ENCODE measurements at places on chromosomes 5 and 9.

- DNase-seq: no peak
Observed at GRCh38 chr5:133118741-133119140, 66.9 kb downstream of the HSPA4 start.

DNA sequence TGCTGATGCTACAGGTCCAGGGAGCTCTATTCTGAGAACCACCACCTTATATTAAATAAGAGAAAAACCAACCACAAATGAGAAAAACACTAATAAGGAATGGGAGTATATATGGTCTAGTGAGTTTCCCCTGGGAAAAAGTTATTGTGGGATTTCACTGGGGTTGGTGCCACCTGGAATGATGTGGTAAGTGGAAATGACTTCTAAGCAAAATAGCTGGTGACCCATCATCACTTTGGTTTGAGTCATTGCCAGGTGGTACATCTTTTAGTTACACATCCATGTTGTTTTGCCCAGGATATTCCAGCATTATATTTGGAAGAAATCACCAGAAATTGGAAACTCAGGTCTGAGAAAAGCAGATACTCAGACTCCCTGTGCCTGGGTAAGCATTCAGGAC, 437.3 kb downstream of the DTWD2 start:
- DNase-seq: no peak

DNA sequence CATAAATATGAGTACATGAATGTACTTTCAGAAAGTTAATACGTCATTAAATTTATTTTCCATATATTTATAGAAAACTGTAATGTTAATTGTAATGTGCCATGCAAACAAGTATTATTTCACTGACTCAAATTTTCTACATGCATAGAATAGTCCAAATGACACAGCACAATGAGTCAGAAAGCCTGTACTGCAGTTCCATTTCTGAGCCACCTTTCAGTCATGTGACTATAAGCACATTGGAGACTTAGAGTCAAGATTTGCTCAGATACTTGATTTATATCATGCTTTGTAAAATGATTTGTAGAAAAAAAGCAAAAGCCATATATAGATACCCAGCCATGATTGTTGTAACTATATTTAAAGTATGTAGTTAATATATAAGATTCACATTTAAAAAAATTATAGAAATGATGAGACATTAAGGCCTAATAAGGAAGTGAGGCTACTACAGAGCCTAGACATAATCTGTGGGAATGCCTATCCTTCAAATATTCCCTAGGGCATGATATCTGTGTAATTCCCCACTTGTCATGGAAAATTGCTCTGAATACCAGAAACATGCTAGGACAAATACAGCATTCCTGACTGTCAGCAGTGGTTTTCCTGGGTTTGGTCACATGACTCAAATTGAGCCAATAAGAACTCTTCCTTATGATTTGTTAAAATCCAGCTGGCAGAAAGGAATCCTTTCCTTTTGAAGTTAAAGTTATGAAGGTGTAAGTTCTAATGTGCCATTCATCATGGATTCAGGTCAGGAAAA, 50.0 kb downstream of the PTPRD start:
- no peak for DNase-seq

DNA sequence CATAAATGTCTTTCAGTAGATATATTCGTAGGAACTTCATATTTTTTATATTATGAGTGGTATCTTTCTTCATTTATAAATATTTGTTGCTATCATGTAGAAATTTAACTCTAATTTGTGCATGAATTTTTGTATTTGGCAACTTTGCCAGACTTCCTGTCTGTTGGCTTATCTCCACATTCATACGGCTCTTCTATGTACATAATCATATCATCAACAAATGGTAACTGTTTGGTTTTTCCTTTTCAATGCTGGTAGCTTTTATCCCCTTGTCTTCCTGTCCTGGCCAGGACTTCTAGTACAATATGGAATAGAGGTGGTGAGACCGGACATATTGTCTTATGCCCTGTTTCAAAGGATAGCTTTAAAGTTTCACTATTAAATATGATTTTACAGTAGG, 132.3 kb upstream of the COL5A1 start:
- DNase-seq: no peak

GRCh38 chr5:3896098-3896497, 300.5 kb downstream of the IRX1 start:
- DNase-seq: no peak

DNA sequence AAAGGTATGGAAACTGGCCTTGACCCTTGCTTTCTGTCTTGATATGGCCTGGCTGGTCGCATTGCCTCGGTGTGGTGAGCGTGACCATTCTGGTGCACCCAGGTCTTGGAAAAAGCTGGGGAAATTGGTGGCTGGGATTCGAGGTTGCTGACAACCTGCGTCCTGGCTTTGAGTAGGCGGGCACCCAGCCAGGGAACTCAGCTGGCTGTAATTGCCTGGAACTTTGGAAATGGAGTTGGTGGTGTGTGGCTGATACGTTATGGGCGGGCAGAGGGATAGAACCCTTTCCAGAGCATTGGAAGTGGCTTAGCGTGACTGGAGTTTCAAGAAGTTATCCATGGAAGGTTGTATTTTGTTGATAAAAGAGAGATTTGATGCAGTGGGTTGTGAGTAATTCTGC, 35.2 kb downstream of the KCNMB1 start:
- no peak for DNase-seq

- no peak for DNase-seq
Observed at GRCh38 chr5:82674671-82675070, 396.5 kb upstream of the RPS23 start.

DNA sequence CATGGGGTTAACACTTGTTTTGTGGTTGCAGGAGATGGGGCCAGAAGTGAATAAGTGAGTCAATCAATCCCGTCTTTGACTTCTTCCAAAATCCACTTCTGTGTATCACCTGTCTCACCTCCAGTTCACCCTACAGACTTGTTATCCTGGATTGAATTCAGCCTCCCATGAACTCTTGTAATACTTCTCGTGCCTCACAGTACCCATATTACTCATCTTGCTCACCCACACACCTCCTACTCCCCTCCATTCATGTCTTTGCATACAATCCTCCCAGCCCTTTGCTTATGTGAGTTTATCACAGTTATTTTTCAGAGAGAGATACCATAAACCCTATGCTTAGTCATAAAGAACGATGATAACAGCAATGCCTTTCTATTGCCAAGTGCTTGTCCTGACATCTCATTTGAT, 52.9 kb upstream of the PAPPA start:
- DNase-seq: no peak

GRCh38 chr5:123104607-123105006, 15.6 kb downstream of the PRDM6 start:
- DNase-seq: no peak

- DNase-seq: no peak
Observed at GRCh38 chr9:6184749-6185645, 30.6 kb upstream of the IL33 start.

DNA sequence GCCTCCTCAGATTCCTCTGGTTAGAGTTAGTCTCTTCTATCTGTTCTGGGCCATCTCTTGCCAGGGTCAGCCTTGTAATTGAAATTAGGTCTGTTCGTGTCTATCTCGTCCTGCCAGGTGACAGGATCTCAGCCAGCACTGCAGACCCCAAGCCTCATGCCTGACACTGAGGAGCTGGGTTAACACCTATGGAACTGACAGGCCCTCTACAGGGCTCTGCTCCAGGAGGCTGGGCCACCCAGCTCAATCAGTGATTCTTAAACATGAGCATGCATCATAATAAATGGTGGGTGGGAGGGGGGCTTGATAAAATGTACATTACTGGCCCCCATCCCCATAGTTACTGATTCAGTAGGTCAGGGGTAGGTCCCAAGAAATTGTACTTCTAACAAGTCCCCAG, 103.4 kb downstream of the PSD2 start:
- no peak for DNase-seq

DNA sequence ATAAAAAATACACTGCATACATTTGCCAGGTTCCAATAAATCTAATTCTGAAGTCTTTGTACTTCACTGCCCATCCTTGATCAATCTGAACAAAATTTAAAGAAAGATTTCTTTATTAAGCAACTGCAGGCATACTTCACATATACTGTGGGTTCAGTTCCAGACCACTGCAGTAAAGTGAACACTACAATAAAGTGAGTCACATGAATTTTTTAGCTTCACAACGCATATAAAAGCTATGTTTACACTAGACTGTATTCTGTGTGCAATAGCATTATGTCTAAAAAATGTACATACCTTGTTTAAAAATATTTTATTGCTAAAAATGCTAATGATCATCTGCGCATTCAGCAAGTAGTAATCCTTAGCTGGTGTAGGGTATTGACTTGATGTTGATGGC, 52.1 kb downstream of the SSBP2 start:
- DNase-seq: no peak

- DNase-seq: no peak
Observed at GRCh38 chr5:31656806-31657205, 17.9 kb downstream of the PDZD2 start.

DNA sequence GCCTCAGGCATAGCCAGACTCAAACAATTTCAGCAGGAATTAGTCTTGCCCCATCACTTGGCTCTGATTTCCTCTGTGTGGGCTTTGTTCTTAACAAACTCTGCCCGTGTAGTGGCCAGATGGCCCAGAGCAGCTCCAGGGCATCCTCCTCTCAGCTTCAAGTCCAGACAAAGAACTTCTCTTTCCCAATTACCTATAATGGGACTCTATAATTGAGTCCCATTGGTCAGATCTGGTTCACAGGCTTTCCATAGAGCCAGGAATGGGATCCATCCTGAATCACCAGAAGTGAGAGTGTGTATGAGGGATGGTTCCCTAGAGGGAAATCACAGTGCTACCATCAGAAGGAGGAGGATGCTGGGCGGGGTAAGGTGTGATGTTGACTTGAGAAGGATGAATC, 515.8 kb downstream of the KIF4B start:
- no peak for DNase-seq

- no peak for DNase-seq
Observed at GRCh38 chr5:94847726-94848125, 229.3 kb downstream of the SLF1 start.

DNA sequence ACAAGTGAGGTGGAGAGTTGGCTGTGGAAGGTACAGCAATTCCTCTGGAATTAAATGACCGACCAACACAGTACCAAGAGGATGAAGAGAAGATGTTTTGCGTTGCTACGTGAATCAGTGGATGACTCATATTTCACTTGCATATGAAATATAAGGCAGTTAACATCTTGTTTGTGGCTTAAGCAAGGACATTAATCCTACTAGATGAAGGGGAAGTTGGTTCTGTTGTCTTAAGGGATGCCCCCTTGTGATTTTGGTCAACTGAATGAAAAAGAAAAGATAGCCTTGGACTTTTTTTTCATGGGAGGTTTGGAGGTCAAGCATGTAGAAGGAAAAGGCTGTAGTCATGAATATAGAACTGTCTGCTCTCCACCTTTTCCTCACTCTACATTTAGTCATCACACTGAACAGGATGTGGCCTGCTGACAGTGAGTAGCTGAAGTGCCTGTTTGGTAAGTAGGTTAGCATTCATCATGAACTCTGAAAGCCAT, 33.9 kb downstream of the VLDLR start:
- DNase-seq: no peak

DNA sequence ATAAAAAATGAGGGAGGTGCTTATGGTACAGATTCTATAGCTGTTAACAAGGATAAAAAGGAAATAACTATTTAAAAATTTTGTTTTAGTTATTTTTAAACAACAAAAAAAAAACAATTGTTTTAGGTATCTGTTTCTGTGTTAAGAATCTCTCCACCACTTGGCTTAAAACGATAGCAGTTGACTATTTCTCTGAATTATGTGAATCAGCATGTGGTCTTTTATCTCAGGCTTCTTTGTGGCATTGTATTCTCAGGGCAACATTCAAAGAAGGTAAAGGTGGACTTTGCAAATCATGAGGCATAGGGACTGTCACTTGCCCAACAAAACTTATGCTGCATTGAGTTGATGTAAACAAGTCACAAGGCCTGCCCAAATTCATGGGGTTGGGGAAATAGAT, 55.2 kb downstream of the ERBIN start:
- DNase-seq: no peak

GRCh38 chr9:111839387-111839786, 44.6 kb upstream of the SHOC1 start:
- DNase-seq: no peak

GRCh38 chr9:12658531-12659209, 34.5 kb upstream of the TYRP1 start:
- DNase-seq: no peak

GRCh38 chr5:59245198-59245597, 648.3 kb downstream of the PDE4D start:
- no peak for DNase-seq

- no peak for DNase-seq
Observed at GRCh38 chr5:119019949-119020348, 31.6 kb upstream of the DTWD2 start.

GRCh38 chr9:629146-629545, 212.4 kb upstream of the DMRT1 start:
- no peak for DNase-seq

- no peak for DNase-seq
Observed at GRCh38 chr5:62631909-62632580, 53.4 kb downstream of the LRRC70 start.

DNA sequence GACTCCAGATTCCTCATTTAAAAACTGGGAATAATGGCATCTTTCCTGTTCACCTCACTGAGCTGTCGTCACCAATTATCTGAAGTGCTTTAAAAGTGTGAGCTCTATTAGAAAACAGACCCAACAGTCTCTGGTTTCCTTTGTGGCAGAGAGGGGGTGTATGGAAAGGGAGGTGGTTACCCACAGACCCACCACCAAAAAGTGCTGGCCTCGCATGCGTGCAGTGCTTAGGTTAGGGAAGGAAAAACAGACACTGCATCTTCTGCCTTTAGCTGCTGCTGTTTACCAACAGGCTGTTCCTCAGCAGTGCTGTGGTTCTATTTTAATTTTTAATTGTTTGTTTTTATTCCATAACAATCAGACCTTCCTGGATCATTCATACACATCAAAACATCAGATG, 249.6 kb downstream of the PIK3R1 start:
- DNase-seq: no peak

DNA sequence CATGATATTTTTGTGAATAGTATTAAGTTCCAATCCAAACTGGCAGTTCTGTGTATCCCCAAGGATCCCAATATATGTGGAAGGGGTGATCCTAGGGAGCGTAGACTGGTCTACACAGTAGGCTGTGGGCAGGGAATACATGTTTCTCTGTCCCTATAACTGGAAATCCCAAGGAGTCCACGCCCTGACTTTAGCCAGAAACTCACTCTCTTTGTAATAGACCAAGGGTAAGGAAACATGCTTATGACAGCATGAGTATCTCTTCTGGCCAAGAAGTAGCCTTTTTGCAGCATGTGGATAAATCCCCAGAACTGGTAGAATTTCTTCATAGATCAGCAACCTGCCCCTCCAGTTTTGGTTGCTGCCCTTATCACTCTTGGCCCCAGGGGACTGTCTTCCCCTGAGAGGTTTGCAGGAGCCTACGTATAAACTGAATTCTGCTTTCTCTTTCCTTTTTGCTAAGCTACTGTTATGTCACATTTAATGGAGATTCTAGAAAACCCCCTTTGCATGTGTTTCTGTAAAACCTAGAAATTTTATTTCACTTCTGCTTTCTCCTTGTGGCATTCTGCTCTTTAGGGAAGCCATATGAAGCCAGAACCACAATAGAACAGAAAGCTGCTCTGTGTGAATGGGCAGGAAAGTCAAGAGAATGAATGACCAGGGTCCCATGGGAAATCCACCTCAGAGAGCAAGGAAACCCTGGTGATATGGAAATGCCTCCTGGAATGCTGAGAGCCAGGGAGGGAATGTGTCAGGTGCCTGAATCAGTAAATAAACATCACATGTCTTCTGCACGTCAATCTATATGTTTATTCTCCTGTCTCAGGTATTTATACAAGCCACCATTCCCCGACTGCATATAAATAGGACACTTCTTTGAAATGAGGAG, 3.5 kb downstream of the IFNA2 start:
- DNase-seq: no peak
